ENCODE measurements at places on chromosomes 11 and 22. TPM values are rescaled to one million over a fixed set of nuclear protein-coding genes. Genes with fewer than 3 reads are reported as not detected.
A peak's percentile ranks its signal among the peaks of the same experiment; 100 is the strongest.

- no peak for DNase-seq
Observed at GRCh38 chr11:35990170-35990569, 46.3 kb downstream of the LDLRAD3 start.

- DNase-seq = no peak
Observed at GRCh38 chr11:28727254-28727653, 619.1 kb downstream of the METTL15 start.

GRCh38 chr11:23283666-23284065 is 423.4 kb upstream of the CCDC179 start:
- DNase-seq = no peak

DNA sequence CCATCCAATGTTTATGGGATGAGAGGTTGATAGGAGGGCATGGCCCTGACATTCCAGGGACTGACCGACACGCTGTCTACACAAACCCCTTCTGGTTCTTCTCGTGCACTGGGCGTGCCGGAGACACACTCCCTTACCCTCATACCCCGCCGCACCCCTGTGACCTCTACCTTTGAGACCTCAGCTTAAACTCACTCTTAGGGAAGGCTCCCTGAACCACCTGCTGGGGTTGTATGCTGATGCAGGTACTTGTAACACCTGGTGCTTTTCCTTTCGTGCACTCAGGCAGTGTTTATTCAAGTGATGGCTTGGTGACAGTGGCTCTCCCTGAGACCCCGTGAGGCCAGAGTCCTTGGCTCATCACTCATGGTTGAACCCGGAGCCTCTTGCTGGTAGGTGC is 12.0 kb downstream of the PPARA start:
- no peak for DNase-seq

DNA sequence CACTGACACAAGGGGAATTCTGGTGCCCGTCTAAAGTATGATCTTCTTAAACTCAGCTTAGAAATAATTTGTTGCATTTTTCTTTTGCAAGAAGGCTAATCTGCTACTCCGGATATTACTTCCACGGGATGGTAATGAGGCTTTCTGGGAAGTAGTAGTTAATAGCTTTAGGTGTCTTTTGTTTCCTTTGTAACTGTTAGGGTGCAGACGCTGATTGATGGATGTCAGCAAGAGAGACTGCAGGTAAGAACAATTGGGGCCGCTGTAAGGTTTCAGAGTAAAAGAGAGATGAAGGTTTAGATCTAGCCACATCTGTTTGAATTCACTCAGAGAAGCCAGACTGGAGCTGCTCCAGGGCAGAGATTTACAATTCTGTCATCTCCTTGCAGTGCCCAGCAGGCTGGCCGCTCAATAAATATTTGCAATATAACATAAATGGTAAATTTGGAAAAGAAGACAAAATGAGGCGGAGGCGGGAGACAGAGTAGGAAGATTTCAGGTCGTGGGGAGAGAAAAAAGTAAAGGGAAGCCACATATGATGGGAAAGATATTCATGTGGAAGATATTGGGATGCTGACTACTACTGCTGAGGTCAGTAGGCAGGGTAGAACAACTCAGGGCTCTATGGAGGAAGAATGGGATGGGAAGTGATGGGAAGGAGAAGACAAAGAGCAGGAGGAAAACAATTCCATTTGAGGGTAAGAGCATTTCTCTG is 320.5 kb downstream of the AASDHPPT start:
- DNase-seq = no peak

- DNase-seq = no peak
Observed at GRCh38 chr22:35972559-35972958, 56.1 kb downstream of the RBFOX2 start.

Gene LARGE2
- 2.1 TPM for total RNA-seq

DNA sequence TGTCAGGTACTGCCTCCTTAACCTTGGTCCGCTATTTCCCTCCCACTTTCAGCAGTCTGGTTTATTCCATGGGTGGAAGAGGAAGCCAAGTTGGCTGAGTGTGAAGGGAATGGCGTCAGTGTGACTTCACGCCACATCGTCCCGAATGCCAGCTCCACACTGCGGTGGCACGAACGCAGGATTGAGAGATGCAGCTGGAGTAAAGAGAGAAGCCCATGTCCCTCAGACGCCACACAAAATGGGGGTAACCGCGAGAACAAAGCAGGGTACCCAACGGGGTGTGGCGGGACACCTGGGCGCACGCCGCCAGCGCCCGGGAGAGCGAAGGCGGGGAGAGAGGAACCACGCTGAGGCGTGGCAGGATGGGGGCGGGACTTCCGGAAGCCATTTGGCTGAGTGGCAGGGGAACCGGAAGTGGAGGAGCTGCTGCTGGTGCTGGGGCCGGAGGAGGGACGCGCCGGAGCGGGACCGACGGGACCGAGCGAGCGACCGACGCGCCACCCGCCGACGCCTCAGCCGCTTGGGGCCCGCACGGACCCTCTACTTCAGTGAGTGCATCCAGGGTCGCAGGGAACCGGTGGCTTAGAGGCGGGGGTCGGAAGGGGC is at the start of gene PAFAH1B2:
TSS of gene PAFAH1B2 (plus strand) at position 417 of the 606 bp plus-strand sequence. CDS start 8,161 bp downstream, outside the sequence.
- DNase-seq = peak; percentile 98

Gene DDI1
- 17.8 TPM for total RNA-seq

- no peak for DNase-seq
Observed at GRCh38 chr11:102097186-102097585, 13.1 kb upstream of the YAP1 start.

Gene OR5D16
- total RNA-seq = not detected

DNA sequence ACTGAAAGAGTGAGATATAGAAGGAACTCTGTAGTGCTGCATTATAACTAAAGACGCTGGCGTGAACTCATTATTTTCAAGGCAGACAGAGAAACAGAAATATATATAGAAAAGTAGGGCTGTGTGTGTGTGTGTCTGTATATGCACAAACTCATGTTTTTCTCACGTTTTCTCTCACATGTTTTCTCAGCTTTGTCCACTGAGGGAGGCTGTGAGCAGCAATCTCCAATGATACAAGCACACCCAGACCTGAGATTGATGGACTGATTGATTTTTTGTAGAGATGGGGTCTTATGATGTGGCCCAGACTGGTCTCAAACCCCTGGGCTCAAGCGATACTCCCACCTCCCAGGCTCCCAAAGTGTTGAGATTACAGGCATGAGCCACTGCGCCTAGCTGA is 122.5 kb downstream of the SERGEF start:
- DNase-seq = no peak

Gene SHISAL1
- total RNA-seq = 3.0 TPM

DNA sequence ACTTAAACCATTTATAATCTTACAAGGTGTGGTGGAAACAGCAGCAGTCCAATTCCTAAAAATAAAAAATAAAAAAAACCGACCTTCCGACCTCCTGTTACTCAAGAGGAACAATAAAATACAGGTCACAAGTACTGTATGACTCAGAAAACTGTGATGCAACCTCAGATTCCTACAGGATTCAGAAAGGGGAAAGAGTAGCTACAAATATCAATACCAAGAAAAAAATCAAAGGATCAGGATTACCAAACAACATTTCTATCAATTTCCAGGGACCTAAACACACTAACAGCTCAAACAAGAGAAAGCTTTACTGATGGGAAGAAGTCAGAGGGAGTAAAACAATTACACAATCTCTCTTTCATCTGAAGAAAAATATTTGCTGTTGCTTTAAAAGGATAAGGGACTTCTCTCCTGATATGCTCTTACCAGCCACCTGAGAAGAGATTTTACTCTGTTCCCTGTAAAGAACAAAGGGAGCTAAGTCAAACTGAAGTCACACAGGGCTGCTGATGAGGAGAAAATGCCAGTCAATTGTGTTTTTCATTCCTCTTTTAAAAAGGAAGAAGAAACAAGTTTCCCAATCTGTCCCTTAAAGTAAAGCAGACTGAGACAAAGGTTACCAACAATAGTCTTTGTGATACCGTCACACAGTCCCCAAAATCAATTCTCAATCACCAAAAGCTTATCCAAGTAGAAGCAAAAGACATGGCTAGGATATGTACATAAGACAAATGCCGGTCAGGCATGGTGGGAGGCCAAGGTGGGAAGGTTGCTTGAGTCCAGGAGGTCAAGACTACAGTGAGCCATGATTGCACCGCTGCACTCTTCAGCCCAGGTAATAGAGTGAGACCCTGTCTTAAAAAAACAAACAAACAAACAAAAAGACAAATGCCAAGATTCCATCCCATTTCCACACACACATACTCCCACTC is 39.3 kb downstream of the AMBRA1 start:
- DNase-seq = no peak

Gene GGTLC2
- 21.5 TPM for total RNA-seq

Gene DSCAML1
- 3.0 TPM for total RNA-seq

- no peak for DNase-seq
Observed at GRCh38 chr11:103958475-103959215, 77.8 kb upstream of the DDI1 start.

- DNase-seq = no peak
Observed at GRCh38 chr11:31806186-31806927, 4.8 kb downstream of the PAX6 start.

Gene CD59
- total RNA-seq = 230 TPM

GRCh38 chr22:38012604-38013072 is 28.3 kb upstream of the SOX10 start:
- no peak for DNase-seq

Gene CELSR1
- 21.5 TPM for total RNA-seq

DNA sequence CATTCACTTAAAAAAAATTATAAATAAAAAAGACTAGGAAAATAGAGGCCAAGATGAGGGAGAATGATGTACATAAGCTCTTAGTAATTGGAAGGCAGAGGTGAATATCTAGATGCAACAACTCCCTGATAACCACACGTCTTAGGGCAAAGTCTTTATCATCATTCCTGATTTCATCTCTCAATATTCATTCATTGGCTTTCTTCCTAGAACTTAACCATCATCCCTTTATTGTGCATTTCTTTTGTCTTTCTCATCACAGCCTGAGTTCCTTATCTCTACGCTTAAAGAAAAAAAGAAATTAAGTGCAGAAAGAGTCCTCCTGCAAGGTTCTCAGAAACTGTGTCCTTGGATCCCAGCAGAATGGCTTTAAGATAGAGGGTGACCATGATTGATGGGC is 23.2 kb upstream of the FLI1 start:
- no peak for DNase-seq

- no peak for DNase-seq
Observed at GRCh38 chr11:57083641-57084385, 95.1 kb downstream of the OR5AK2 start.

- no peak for DNase-seq
Observed at GRCh38 chr22:49508561-49508960, 319.1 kb downstream of the BRD1 start.

DNA sequence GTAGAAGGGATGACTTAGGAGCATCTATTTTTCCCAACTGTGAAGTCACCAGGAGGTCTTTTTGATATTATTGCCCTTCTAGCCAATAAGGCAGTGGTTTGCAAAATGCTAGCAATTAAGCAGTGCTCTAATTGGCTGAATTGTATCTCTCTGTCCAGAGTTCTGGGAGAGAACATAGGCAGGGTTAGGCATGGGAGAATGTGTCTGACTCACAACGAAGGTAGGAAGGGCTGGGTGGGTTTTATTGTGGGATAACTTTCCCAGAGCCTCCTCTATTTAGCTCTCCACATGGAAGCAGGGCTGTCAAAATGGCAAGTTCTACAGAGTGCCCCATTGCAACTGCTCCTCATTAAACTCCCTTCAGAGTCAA is 415.9 kb upstream of the CADM1 start:
- no peak for DNase-seq

Gene CCDC89
- 43.1 TPM for total RNA-seq

GRCh38 chr22:43377896-43378704 is 33.7 kb upstream of the MPPED1 start:
- DNase-seq = peak; percentile 74

Gene BATF2
- 0.94 TPM for total RNA-seq

- DNase-seq = peak; percentile 90
Observed at GRCh38 chr11:128630367-128631230, 43.2 kb upstream of the ETS1 start.

GRCh38 chr11:87036756-87037449 is 831 bp upstream of the TMEM135 start:
- peak; percentile 40 for DNase-seq

Gene MS4A12
- 0.71 TPM for total RNA-seq

DNA sequence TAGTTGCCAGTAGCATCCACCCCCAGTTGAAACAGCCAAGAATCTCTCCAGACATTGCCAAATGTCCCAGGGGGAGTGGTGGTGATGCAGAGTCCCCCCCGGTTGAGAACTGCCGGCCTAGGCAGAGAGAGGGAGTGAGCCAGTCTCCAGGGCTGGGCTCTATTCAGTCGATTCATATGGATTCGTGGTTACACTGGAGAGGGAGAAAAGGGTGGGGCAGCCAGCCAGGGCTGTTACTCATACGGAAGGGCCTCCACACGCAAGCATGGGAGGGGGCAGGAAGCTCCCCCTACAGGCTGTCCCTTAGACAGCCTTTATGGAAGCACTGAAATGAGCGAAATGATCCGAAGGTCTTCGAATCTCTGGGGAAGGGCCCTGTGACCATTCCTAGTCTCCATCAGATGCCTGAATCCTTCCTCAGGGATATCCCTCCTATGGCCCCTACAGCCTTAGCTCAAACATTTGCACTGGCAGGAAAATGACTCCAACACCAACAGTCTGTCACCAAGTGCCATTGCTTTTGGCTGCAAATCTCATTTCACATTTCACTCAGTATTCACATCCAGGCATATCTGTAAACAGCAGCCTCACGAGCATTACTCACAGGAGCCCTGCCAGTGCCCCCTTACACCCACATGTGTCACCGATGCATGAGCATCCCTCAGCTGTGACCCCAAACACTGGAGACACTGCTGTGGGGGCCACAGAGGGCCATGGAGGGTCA is 18.4 kb upstream of the TLCD5 start:
- no peak for DNase-seq

GRCh38 chr11:133064152-133064877 is 468.0 kb downstream of the OPCML start:
- peak; percentile 85 for DNase-seq

DNA sequence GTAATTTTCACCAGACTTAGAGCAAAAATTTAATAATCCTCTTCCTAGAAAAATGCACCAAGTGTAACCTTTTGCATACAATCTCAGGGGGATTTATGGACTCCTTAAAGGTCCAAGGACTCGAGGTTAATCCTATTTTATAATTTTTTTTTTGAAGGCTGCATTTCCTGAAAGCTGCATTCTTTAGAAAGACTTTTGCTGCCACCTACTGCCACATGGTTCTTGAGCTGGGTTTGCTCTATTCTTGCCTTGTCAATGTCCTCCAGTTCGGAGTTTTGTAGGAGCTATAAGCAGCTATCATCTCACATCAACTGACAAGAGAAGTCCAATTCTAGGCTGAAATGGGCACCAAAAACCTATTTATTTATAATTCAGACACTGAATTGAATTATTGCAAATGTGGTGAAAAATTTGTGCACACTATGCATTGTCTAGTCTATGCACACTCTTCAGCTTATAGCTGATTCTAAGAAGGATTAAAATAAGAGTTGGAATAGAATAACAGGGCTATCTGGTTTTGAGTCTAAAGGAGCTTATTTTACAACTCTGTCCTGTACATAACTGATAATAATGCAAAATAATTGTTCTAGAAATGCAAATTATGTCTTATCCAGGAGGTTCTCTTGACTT is 31.3 kb downstream of the TRAF6 start:
- peak; percentile 60 for DNase-seq
